Hippocampal formation (tissue), 2 donors: ENCODE measurements at places on chromosomes 5 and 9.

DNA sequence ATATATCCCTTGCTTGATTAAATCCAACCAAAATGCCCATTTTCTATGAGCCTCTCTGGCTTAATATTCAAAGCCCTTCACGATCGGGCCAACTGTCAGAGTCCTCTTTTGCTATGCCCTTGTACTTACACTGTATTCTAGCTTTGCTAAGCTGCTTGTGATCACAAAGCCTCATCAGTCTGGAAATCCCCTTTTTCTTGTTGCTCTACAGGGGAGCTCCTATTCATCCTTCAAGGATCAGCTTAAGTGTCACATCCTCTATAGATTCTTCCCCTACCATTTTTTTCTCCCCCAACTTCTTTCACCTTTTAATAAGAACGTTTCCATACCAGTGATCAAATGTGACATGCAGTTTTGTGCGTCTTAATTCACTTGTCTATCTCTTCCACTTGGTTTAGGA is 450.4 kb upstream of the CHD1 start:
- no peak for DNase-seq

DNA sequence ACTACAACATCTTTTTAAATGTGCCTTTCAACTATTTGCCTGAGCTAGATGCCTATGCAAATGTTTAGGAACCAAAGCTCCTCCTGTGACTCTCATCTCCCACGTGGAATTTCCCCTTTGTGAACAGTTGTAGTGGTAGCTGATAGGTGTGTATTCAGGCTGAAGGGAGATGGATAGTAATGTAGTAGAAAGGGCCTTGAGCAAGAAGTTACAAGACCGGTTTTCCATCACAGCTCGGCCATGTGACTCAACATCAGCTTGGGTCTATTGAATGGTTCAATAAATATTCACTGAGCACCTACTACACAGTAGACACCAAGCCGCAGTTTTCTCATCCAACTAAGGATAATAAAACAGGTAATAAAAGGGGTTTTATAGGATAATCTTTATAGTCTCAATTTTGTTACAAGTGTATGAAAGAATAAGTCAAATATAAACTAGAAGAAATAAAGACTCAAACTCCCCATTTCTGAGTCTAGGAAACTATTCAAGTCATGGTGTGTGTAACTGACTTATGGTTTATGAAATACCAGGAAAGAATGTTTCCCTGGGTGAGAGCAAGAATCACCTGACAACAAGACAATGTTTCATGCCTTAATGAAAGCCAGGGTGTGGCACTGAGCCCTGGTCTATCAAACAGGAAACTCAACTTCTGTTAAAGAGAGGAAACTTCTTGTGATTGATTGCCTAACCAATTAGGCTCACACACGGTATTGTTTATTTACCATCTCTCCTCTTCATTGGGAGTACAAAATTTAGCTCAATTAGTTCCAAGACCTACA is 187.1 kb upstream of the SPEF2 start:
- no peak for DNase-seq

GRCh38 chr5:165705960-165706359 is 2200.5 kb downstream of the MAT2B start:
- no peak for DNase-seq

GRCh38 chr5:187617-188451 is 3.5 kb upstream of the LRRC14B start:
- DNase-seq: no peak

DNA sequence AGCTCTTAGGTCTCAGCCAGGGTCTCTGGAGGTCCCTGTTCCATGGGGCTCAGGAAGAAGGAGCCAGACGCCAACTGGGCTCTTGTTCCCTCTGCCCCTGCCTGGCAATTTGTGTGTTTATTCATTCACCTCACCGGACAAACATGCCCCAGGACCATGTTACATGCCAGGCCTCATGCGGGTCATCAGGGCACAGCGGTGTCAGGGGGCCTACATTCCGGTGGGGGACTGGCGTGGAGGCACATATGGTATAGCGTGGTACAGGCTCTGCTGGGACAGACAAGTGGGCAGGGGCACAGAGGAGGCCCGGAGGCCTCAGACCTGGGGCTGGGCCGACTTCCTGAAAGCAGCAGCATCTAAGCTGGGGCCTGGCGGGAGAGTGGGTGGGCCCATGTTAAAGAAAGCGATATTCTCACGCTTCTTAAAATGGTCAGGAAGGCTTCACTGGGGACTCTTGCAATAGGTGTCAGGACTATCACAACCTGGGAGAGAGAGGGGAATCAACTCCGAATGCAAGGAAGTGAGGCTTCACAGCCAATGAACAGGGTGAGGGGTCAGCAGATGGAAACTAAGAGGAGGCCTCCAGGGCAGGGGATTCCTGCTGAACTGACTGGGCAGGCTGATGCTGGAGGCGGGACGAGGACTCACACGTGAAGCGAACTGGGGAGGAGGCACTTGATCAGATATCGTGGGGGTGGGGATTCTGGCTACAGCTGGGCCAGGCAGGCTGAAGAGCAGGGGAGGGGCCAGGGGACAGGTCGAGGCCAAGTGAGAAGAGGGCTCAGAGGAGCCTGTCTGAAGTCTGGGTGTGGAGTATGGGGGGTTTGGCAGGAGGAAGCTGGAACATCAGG is 41.9 kb downstream of the NCS1 start:
- no peak for DNase-seq

DNA sequence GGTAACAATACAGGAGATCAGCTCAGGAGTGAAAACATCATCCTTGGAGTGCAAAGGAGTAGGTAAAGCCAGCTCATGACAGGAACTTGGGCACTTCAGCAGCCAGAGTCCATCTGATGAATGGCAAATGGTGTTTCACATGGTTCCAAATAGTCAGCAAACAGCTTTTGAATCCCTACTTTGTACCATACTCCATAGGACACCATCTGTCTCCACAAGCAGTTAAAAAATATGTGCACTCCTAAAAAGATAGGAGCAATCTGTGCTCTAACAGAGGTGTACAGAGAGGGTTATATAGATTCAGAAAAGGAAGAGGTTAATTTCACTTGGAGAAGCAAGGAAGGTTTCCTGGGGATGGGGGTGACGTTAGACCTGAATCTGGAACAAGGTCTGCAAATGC is 21.6 kb upstream of the B4GALT1 start:
- no peak for DNase-seq
